ENCODE measurements at places on chromosomes 4 and X.
A peak's percentile ranks its signal among the peaks of the same experiment; 100 is the strongest.

GRCh38 chrX:108397627-108398391 is 40.4 kb downstream of the COL4A6 start:
- DNase-seq: no peak
- no peaks in the 10 kb centered on the region for H3K36me3 ChIP-seq
- H3K4me1 ChIP-seq: no peaks in the 10 kb centered on the region

DNA sequence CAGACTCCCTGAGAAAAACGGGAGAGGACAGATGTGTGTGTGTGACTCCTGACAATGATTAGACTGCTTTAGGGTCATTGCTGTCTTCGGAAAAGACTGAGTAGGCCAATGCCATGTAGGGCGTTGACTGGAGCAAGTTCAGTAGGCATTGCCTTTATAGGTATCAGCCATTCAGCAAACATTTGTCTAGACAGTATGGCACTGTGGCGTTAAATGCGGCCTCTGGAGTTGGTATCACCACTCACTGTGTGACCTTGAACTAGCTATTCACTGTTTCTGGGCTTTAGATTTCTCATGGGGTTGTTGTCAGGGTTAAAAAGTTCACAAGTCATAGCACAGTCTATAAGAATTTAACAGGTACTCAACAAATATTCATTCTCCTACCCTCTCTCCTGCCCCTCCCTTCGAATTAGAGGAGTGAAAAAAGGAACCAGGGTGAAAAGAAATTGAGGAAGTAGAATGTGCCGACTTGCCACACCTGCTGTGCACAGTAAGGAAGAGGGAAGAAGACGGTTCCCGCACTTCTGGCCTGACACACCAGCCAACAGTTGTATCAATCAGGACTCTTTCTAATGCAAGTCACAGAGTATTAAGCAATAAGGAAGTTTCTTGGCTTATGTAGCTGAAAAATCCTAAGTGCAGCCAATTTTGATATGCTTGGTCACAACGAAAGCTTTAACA is 83.2 kb upstream of the PLAC8 start:
- DNase-seq: no peak
- no peak overlapping the region for H3K27ac ChIP-seq
- H3K36me3 ChIP-seq: no peaks in the 10 kb centered on the region
- H3K27me3 ChIP-seq: no peaks in the 10 kb centered on the region
- no peak overlapping the region for H3K4me3 ChIP-seq

DNA sequence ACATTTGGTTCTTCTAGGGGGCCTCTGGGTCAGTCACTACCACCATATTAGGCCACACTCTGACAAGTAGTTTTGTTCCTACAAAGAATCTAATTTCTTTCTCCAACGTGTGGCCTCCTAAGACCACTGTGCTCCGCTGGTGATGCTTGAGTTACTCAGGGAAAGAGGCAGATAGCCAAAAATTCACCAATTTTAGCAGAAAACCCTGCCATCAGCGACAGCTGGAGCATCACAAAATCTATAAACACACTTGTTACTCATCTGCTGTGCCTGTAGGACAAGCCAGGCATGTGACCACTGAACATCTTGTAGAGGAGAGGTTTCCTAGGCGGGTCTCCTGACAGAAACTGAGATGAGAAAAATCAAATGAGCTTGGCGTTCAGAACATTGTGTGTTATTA is 105.4 kb downstream of the SYNPO2 start:
- DNase-seq: no peak
- no peak overlapping the region for H3K4me3 ChIP-seq

DNA sequence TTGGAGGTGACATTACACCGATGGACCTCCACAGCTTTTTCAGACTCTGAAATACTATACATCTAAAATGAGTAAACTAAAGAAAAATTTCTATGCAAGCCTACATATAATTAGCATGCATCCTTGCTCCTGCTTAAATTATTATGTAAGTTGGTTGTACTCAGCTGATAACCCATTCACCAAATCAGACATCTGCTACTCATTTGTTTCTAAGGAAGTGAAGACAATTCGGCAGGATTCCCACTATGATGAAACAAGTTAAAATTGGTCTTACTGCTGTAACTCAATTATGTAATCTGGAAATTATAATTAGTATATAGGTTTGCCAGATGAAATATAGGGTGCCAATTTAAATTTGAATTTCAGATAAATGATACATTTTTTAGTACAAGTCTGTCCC is 59.5 kb upstream of the FGF13 start:
- no peak overlapping the region for H3K27ac ChIP-seq
- H3K27me3 ChIP-seq: no peaks in the 10 kb centered on the region
- no peak for DNase-seq
- H3K4me1 ChIP-seq: no peaks in the 10 kb centered on the region

DNA sequence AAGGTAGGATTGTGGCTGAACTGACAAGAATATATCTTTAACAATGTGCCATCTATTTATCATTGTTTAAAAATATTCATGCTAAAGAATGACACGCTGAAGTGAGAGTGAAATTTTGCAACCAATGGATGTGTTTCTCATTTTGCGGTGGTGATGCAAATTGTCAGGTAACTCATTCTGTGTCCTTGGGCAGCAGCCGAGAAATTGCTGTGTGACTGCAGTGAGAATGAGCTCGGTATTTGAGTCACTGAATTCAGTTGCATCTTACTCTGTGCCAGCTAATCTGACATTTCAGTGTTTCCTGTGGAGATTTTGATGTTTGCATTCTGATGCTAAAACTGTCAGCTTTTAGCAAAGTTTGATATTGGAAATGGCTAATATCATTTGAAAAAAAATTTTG is 28.1 kb downstream of the MCUB start:
- H3K36me3 ChIP-seq: no peaks in the 10 kb centered on the region
- no peaks in the 10 kb centered on the region for H3K4me1 ChIP-seq
- no peak overlapping the region for H3K4me3 ChIP-seq
- DNase-seq: no peak
- H3K27ac ChIP-seq: no peak overlapping the region
- H3K27me3 ChIP-seq: no peaks in the 10 kb centered on the region

- H3K36me3 ChIP-seq: no peaks in the 10 kb centered on the region
- no peak overlapping the region for H3K4me3 ChIP-seq
- H3K27ac ChIP-seq: no peak overlapping the region
- H3K27me3 ChIP-seq: no peaks in the 10 kb centered on the region
- no peak for DNase-seq
Measured at GRCh38 chr4:161364681-161365080, 799.1 kb downstream of the FSTL5 start.

GRCh38 chr4:140876615-140877364 is 120.6 kb upstream of the TBC1D9 start:
- no peaks in the 10 kb centered on the region for H3K36me3 ChIP-seq
- no peak overlapping the region for H3K27ac ChIP-seq
- H3K4me1 ChIP-seq: no peaks in the 10 kb centered on the region
- no peaks in the 10 kb centered on the region for H3K27me3 ChIP-seq
- no peak for DNase-seq
- no peak overlapping the region for H3K4me3 ChIP-seq

DNA sequence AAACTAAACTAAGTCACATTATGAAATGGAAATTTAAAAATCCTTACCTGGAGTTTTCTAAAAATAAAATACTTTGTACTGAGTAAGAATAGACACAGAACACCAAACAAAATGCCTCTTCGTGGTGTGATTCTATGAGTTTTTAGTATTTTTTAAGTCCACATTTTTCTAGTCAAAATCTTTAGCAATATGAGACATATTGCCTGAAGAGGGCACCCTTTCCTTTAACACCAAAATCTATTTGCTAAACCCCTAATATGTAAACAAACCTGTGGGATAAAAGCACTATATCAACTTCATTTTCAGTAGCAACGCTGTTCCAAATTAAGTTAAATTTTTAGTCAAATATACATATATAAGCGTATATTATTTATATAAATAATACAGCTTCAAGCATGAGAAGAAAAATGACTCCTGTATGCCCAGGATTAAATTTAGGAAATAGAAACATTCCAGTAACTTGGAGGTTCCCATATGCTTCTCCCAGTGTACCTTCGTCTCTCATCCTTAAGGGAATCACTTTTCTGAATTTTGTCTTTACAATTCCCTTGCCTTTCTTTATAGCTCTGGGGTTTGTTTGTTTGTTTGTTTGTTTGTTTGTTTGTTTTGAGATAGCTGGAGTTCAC is 23.0 kb upstream of the PGM2 start:
- no peaks in the 10 kb centered on the region for H3K36me3 ChIP-seq
- no peak overlapping the region for H3K27ac ChIP-seq
- no peak overlapping the region for H3K4me3 ChIP-seq
- DNase-seq: peak; percentile 42
- no peaks in the 10 kb centered on the region for H3K4me1 ChIP-seq

- no peak for DNase-seq
- no peaks in the 10 kb centered on the region for H3K27me3 ChIP-seq
- no peak overlapping the region for H3K4me3 ChIP-seq
- no peak overlapping the region for H3K27ac ChIP-seq
Measured at GRCh38 chrX:111386615-111387233, 25.3 kb downstream of the DCX start.

- peaks cover 2% of the 10 kb centered on the region for H3K4me1 ChIP-seq
- no peaks in the 10 kb centered on the region for H3K27me3 ChIP-seq
- peak overlapping the region; percentile 67 for H3K27ac ChIP-seq
- H3K36me3 ChIP-seq: no peaks in the 10 kb centered on the region
- DNase-seq: no peak
- peak overlapping the region; percentile 67 for H3K4me3 ChIP-seq
Measured at GRCh38 chrX:119692191-119693039, 553 bp downstream of the SEPTIN6 start.

- DNase-seq: no peak
- no peaks in the 10 kb centered on the region for H3K36me3 ChIP-seq
- no peaks in the 10 kb centered on the region for H3K4me1 ChIP-seq
- no peak overlapping the region for H3K4me3 ChIP-seq
Measured at GRCh38 chrX:109264878-109265277, 217.0 kb downstream of the GUCY2F start.

DNA sequence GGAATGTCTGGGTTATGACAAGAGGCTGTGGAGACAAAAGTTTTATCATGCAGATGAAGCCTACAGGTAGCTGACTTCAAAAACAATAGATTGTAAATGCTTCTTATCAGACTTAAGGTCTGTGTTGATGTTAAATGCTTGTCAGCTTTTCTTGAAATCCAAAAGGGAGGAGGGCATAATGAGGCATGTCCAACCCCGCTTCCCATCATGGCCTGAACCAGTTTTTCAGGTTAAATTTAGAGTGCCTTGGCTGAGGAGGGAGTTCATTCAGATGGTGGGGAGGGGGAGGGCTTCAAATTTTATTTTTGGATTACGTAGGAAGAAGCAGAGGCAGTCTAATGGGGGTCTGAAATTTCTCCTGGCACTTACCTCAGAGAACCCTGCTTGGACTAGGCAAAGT is 207.7 kb upstream of the HDX start:
- no peak for DNase-seq
- no peak overlapping the region for H3K27ac ChIP-seq
- H3K4me1 ChIP-seq: peaks cover 5% of the 10 kb centered on the region
- H3K36me3 ChIP-seq: no peaks in the 10 kb centered on the region
- H3K4me3 ChIP-seq: no peak overlapping the region
- H3K27me3 ChIP-seq: no peaks in the 10 kb centered on the region

DNA sequence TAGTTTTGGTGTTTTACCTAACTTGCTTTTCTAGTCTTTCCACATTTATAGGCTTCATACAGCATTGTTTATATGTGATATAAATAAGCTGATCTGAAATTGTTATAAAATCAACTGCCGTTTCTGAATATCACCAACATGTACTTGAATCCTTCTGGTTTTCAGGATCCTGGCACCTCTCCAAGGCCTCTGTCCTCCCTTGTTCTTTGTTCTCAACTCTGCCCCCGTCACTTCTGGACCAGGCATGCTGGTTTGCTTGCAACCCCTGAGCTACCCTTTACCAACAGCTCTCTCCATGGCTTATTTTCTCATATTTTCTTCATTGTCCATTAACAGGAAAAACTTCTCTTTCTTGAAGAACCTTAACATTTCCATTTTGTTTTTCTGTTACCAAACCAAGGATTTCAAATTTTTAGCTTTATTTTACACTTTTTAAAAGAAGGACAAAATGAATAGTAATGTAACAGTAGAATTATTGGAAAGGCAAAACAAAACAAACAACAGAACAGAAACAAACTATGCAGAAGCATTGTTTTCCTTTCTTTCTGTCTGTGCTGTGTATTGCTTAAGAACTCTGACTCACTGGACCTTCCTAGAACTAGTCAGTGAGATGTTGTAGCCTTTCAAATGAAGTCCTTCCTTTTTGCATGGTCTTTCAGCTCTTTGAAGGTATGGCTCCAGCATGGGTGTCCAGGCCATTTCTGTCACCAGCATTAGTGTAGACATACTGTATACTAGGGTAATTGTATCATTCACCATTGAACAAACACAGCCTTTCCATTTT is 44.8 kb downstream of the BANK1 start:
- no peaks in the 10 kb centered on the region for H3K27me3 ChIP-seq
- H3K4me1 ChIP-seq: no peaks in the 10 kb centered on the region
- H3K4me3 ChIP-seq: no peak overlapping the region
- no peak overlapping the region for H3K27ac ChIP-seq
- H3K36me3 ChIP-seq: no peaks in the 10 kb centered on the region

DNA sequence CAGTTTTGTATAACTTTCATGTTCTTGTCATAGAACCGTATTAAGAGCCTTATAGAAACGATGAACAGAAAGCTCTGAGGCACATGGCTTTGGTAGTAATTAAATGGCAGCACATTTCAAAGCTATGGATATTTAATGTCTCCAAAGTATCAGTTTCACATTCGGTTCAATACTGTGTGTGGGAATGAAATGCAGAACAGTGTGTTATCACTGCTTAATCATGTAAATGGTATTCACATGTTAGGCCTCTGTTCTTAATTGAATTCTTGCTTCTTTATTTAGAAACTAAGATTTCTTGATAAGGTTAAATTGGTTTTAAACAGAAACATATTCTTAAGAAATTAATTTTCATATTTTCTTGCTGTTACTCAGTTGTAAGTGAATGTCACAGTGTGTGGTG is 701.0 kb upstream of the PITX2 start:
- no peak for DNase-seq
- H3K27me3 ChIP-seq: no peaks in the 10 kb centered on the region
- H3K4me3 ChIP-seq: no peak overlapping the region
- H3K4me1 ChIP-seq: no peaks in the 10 kb centered on the region

DNA sequence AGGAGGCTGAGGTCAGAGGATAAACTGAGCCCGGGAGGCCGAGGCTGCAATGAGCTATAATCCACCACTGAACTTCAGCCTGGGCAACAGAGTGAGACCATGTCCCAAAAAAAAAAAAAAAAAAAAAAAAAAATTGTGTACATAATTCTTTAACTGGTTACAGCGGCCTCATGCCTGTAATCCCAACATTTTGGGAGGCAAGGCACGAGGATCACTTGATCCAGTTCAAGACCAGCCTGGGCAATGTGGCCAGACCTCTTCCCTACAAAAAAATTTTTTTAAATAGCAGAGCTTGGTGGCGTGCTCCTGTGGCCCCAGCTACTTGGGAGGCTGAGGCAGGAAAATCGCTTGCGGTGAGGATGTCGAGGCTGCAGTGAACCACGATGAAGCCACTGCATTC is 9.3 kb downstream of the KLHL15 start:
- DNase-seq: no peak
- H3K4me1 ChIP-seq: no peaks in the 10 kb centered on the region
- H3K4me3 ChIP-seq: no peak overlapping the region
- H3K27ac ChIP-seq: no peak overlapping the region
